Stimulated activated CD4-positive, alpha-beta T cell treated with anti-CD3 and anti-CD28 coated beads, Interleukin-1b, Interleukin-23, amount 100 ng/mL, for 1 hour (primary cell): ENCODE measurements at places on chromosomes 5 and 9.

DNA sequence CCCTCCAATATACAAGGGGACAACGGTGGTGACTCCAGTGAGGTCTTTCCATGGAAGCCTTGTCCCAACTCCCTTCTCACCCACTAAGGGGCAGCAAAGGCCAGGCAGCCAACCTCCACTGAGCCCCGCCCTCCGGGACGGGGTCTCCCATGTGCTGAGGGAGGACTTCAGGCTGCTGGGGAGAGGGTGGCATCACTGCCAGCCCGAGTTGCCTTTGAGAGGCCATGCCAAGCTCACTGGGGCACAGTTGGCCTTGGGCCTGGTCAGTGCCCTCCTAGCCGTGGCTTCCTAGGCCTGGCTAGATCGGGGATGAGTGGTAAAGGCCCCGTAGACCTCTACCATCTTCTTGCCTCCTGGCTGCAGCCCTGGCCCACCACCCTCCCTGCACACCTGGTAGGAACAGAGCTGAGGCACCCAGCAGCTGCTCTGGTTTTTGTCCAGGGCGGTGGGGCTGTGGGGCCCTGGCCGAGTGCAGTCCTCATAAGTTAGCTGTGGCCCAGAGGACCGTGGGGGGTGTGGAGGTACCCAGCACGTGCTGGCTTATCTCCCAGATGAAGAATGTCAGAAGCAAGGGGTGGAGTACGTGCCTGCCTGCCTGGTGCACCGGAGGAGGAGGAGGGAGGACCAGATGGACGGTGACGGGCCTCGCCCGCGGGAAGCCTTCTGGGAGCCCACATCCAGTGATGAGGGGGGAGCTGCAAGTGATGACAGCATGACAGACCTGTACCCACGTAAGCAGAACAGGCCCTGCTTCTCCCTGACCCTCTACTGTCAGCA is 3.2 kb downstream of the SURF2 start:
- no peak for DNase-seq

- no peak for DNase-seq
Measured at GRCh38 chr9:89278997-89279739, 31.8 kb upstream of the CKS2 start.

- DNase-seq, result no peak
Measured at GRCh38 chr5:180373454-180373853, 20.3 kb upstream of the GFPT2 start.

DNA sequence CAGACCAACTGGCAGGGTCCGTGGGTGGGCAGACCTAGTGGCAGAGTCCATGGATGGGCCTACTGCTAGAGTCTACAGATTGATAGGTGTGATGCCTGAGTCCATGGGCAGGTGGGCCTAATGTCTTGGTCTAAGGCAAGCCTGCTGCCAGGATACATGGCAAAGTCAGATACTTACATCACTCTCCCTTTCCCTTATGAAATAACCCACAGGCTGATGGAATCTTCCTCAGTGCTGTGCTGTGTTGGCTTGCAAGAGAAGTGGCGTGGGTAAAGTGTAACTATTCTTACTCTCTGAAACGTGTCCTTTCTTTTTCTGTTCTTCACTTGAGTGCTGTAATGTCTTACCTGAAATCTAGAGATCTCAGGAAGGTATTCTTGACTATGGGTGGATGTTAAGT is 67.3 kb upstream of the ADRB2 start:
- no peak for DNase-seq

DNA sequence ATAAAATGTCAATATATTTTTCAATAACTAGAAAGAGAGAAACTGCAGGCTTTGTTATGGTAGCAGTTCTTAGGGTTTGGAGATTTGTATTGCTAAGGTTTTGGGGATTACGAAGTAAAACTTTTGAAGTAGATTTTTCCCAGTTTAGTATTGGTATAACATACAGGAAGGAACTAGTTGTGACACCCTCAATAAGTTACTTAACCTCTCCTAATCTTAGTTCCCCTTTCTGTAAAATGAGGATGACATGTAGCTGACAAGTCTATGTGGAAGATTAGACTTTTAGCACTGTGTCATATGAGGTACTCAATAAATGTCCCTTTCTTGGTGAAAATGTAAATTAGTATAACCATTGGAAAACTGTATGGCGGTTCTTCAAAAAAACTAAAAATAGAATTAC is 73.4 kb upstream of the ATG10 start:
- DNase-seq, result no peak

DNA sequence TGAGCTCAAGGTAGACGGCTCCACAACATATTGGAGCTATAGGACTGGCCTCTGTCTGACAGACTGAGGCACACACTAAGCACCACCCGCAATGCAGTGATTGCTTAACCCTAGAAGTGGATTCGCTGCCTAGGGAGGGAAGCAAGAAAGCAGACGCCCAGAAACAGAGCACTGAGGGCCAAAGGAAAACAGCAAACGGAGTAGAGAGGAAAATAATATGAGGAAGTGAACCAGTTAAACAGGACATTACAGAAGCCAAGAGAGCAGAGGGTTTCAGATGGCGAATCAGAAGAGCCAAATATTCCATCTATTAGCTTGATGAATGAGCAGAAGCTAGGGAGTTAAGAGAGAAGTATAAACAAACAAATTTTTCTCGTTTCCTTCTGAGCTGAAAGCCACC is 139.2 kb upstream of the LHFPL2 start:
- no peak for DNase-seq

DNA sequence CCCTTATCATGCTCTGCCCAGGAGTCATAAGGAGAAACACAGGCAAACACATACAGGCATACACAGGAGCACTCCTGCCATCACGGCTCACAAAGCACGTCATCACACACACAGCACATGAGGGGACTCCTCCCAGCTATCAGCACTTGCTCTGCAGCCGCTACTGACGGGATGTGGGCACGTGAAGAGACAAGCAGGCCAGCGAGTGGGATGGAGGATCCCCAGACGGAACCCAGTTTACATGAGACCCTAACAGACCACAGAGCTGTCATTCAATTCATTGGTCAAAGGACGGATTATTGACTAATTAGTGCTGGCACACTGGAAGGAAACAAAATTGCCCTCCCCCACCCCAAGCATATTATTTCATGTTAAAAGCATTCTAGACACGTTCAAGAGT is 53.6 kb downstream of the SEMA4D start:
- no peak for DNase-seq

- DNase-seq, result no peak
Measured at GRCh38 chr9:96621618-96622017, 2.0 kb upstream of the CDC14B start.

GRCh38 chr9:26983340-26983739 is 22.1 kb downstream of the LRRC19 start:
- DNase-seq, result no peak

GRCh38 chr5:94094793-94095441 is 353.5 kb upstream of the POU5F2 start:
- DNase-seq, result no peak
